ENCODE measurements at places on chromosomes 6 and 20.

DNA sequence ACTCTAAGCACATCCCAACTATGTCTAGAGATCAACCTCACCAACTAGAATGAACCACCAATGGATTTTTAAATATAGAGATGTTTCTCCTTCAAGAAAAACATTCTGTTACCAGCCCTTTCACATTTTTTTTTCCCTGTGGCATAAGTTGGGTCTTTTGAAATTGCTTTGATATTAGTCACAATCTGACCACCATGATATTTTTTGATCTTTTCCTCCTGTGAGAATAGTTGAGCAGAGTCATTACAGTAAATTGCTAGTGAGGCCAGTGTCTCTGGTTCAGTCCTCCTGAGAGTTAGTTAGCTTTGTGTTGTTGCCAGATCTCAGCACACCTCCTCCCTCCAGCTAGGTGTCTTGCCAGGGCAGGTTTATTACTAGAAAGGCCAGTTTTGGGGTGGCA lies 79.7 kb upstream of the MYLIP start:
- no peak for DNase-seq

DNA sequence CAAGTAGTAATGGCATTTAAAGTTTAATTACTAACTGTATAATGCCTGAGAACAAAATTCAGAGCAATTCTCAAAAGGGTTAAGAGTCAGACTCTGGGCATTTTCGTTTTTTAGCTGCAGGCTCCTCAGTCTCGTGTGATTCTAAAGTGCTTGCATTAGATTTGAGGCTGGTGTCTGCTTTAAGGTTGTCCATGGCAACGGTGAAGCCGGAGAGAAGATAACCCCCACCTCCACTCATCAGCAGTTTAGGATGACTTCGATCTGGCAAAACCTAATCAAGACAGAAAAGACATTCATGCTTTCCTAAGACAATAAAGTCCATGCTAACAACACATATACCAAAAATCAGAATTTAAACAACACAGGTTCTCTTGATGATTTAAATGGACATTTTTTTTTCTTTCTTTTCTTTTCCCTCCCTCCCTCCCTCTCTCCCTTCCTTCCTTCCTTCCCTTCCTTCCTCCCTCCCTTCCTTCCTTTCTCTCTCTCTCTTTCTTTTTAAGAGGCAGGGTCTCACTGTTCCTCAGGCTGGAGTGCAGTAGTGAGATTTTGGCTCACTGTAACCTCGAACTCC lies 11.8 kb downstream of the TRMT6 start:
- no peak for DNase-seq

- DNase-seq: no peak
Measured at GRCh38 chr20:18254615-18255014, 33.7 kb upstream of the ZNF133 start.

DNA sequence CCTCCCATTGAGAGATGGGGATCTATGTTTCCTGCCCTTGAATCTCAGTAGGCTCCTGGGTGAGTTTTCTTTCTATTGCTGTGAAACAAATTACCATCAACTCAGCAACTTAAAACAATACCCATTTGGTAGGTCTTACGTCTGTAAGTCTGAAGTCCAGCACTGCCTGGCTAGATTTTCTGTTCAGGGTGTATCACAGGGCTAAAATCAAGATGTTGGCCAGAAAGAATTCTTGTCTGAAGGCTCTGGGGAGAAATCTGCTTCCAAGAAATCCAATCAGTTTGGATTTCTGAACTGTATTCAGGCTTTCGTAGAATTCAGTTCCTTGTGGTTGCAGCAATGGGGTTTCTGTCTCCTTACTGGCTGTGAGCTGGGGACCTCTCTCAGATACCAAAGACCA lies 99.6 kb upstream of the SLC24A3 start:
- no peak for DNase-seq

DNA sequence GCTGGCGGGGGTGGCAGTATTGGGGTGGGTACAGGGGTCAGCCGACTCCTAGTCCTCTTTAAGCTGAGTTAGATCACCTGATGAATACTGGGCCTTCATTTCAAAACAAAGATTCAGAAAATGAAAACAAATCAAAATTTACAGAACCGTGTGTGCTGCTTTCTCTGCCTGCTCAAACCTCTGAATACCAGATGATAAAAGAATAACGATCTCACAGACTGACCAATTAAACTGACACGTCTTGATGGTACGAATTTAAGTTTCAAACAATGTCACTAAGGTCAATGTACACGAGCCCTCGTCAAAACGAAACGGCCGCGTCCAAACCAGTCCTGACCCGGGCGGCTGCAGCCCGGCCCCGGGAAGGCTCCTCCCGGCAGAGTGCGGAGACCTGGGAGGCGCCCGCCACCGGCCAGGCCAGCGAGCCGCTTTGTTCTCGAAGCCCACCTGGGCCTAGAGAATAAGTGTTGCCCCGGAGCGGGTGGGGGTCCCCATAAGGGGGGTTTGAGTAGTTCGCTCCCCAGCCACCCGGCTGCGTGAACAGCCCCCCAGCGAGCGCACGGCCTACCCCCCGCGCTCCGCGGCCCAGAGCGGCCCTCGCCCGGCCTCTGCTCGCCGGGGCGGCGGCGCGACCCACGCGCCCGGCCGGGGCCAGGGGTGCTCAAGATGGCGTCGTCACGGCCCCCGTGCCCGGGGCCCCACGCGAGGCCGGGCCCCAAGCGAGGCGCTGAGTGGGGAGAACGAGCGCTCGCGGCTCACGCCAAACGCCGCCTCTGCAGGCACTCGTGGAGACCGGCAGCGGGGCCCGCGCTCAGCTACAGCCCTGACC lies 728 bp downstream of the PSMA7 start:
- DNase-seq: no peak

- DNase-seq: no peak
Measured at GRCh38 chr6:72770959-72771358, 149.1 kb downstream of the KCNQ5 start.
